ENCODE measurements at places on chromosomes 5 and 9.

- no peak for DNase-seq
These were observed 135.1 kb downstream of the SLC25A46 start for GRCh38 chr5:110873773-110874437.

GRCh38 chr5:79827159-79827629 is 137.6 kb downstream of the CMYA5 start:
- DNase-seq = no peak

GRCh38 chr5:105132581-105132980 is 1570.0 kb upstream of the NUDT12 start:
- DNase-seq = no peak

DNA sequence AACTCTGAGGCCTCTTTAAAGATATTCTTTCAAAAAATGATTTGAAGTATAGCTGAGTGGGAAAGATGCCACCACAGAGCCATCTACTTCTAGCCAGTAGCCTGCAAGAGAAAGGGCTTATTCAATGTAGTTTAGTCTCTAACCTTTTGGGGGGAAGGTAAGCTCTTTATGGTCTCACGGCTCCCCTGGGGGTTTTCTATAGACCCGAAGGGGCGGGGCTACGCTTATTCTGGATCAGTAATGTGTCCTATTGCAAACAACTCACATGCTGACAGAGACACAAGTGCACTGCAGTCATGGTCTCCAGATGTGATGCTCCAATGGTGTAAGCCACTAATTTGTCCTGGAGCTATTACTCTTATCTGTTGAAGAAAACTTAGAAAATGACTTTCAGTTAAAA is 53.4 kb upstream of the RPS23 start:
- no peak for DNase-seq

Data from activated naive CD4-positive, alpha-beta T cell treated with anti-CD3 and anti-CD28 coated beads, Interleukin-2, amount 10 ng/mL, durations not matched to agents 7 days and 5 days (primary cell).